Effector CD4-positive, alpha-beta T cell (primary cell): ENCODE measurements at places on chromosomes 1 and 21.

DNA sequence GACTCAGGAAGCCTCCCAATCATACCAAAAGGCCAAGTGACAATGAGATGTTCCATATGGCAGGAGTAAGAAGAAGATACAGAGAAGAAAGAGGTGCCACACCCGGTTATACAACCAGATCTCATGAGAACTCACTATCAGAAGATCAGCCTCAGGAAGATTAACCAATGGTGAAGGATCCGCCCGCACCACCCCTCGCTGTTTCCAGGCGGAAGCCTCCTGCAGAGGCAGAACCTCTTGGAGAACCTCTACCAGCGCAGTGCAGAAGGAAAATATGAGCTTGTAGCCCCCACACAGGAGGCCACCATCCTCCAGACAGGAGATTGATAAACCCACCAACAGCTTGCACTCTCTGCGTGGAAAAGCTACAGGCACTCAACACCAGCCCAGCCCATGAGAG, 245.1 kb downstream of the POTED start:
- no peak for DNase-seq

DNA sequence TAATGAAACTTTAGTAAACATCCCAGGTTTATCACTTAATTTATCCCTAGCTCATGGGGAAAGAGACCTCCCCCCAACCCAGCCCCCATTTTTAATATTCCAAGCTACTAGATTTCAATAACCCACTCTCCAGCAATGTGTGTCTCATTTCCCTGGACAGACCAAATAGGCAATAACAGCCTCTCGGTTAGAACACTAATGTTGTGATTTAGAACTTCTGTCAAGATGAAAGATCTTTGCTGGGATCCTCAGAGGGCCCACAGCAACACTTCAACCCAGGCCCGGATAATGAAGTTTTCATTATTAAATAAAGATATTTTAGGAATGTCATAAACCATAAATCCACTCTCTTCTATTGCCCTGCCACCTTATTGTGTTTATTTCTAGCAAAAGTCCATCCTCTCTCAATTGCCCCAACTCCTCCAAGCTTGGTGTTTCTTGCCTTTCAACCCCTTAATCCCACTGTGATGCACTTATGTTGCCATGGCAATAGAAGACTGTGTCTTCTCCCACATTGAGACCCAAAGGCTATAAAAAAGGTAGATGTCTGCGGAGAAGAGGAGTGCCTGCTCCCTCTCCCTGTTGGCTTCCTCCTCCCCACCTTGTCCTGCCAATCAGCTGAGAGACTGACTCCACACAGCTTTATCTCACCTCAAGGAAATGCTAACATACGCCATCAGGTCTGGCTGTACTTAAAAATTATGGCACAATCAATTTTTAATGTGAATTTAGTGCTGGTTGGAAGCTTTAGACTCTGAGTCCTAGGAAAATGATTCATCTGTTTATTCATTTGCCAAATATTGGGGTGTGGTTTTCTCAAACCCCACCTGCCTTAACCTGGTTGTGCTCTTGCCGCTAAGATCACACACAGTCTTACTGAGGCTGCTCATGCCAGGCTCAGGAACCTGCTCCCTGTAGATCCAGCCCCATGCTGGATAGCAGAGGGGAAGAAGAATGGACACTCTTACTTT, 258.3 kb upstream of the CAMK1G start:
- no peak for DNase-seq

DNA sequence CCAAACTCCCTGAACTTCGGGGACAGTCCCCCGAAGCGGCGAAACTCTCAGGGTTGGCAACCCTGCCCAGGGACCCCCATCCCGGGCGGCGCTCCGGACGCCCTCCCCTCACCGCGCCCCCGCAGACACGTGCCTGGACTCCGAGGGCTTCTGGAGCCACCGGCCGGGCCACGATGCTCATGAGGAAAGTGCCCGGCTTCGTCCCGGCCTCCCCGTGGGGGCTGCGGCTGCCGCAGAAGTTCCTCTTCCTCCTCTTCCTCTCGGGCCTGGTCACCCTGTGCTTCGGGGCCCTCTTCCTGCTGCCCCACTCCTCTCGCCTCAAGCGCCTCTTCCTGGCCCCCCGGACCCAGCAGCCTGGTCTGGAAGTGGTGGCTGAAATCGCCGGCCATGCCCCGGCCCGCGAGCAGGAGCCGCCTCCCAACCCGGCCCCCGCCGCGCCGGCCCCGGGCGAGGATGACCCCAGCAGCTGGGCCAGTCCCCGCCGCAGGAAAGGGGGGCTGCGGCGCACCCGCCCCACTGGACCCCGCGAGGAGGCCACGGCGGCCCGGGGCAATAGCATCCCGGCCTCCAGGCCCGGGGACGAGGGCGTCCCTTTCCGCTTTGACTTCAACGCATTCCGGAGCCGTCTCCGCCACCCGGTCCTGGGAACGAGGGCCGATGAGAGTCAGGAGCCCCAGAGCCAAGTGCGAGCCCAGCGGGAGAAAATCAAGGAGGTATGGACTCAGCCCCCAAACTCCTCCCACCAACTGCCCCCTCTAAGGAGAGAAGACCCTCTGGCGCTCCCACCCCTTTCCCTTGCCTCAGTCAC, 1.2 kb downstream of the MAN1C1 start:
- no peak for DNase-seq

DNA sequence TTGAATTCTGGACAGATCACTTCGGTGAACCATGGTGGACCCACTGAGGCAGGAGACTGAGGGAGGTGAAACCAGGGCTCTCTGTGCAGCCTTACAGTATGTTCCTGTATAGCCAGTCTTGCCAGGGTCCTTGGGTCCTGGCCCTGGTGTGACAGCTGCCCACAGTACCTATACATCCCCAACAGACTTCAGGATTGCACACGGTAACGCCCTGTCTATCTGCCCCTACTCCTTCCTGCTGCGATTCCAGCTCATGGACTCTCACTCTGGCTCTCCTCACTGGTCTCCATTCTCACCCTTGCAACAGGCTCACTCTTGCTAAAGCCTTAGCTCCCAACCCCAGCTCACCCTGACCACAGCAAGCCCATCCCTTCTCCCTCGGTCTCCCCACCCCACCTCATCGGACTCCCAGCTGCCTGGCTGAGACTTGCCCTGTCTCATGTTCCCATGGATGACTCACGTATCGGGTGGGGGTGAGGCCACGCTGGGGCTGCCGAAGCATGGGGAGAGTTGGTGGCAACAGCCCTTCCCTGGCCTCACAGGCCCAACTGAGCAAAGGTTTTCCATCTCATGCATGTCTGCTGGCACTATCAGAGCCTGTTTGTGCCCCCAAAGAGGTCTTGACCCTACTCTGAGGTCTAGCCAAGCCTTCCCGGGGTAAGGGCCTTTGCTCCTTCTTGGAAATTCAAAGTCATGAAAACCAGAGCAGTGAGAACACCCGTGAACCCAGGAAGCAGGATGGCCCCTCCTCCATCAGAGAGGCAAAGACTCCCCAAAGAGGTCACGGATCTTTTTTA, 7.1 kb downstream of the PHLDA3 start:
- DNase-seq = no peak

GRCh38 chr1:89962024-89962741, 32.7 kb upstream of the ZNF326 start:
- DNase-seq = no peak

DNA sequence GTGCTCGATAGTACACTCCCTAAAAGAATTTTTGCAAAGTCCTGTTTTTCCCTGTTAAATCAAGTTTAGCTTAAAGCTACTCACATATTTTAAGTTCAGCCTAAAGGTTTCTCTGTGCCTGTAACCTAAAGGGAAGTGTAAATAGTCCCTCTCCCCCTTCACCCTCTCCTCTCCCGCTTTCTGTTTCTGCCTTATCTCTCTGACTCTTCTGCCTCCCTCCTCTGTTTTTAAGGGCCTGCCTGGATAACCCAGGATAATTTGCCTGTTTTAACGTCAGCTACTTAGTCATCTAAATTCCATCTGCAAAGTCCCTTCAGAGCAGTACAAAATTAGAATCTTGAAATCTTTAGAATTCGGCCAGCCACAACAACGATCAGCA, 92.6 kb downstream of the NID1 start:
- DNase-seq = no peak

DNA sequence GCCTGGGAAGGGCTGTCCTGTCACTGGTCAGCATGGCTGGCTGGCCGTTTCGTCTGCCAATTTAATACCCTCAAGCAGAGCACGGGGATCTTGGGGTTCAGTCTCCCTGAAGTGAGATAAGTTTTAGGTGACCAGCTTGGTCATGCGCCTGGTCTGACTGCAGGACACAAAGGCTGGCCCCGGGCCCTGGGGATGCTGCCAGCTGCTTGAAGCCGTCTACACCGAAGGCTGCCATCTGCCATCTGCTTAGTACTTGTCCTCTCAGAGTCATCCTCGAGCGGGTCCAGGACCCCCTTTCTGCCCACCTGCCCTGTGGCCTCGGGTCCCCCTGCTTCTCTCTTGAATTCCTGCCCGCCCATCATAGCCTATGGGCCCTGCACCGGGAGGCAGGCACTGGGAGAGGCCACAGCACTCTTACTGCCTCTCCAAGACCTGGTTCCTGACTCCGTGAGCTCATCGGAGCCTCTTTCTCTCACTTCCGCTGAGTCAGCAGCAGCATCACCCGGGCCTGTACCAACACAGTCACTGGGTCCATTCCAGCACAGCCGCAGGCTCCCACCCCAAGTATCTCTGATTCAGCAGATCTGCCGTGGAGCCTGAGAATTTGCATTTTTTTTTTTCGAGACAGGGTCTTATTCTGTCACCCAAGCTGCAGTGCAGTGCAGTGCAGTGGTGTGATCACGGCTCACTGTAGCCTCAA, 7.0 kb downstream of the FBLIM1 start:
- DNase-seq = no peak

- no peak for DNase-seq
These were observed 42.6 kb downstream of the CD34 start for GRCh38 chr1:207868251-207868773.

GRCh38 chr21:43905726-43906455, 40.9 kb downstream of the AGPAT3 start:
- DNase-seq = no peak

GRCh38 chr1:32725615-32725982, 23.0 kb upstream of the SYNC start:
- no peak for DNase-seq

GRCh38 chr1:15220825-15221431, 26.1 kb upstream of the FHAD1 start:
- no peak for DNase-seq

DNA sequence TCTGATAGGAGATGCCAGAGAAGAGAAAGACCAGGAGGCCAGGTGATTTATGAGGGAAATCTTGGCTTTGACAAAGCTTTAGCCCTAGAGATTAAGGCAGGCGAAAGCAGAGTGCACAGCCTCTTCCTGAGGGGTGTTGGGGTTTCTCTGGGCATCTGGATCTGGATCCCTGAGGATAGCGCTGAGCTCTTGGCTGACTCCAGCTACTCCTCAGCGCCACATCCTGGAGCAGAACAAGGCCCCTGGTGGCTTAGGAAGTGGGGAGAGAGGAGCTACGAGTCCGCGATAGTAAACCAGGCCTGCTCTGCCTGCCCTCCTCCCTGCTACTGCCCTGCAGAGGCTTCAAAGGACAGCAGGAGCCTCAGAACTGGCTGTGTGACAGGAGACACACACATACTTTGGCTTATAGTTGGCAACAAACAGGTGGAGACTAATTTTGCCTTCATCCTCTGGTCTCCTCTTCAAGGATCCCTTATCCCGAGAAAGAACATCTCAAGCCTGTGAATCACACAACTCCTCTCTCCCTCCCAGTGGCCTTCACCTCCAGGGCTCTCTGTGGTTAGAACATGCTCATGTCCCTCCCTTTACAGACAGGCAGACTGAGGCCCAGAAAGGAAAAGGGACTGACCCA, 66.9 kb downstream of the TRABD2B start:
- DNase-seq = no peak

GRCh38 chr1:10033359-10033845, 644 bp downstream of the UBE4B start:
- no peak for DNase-seq

DNA sequence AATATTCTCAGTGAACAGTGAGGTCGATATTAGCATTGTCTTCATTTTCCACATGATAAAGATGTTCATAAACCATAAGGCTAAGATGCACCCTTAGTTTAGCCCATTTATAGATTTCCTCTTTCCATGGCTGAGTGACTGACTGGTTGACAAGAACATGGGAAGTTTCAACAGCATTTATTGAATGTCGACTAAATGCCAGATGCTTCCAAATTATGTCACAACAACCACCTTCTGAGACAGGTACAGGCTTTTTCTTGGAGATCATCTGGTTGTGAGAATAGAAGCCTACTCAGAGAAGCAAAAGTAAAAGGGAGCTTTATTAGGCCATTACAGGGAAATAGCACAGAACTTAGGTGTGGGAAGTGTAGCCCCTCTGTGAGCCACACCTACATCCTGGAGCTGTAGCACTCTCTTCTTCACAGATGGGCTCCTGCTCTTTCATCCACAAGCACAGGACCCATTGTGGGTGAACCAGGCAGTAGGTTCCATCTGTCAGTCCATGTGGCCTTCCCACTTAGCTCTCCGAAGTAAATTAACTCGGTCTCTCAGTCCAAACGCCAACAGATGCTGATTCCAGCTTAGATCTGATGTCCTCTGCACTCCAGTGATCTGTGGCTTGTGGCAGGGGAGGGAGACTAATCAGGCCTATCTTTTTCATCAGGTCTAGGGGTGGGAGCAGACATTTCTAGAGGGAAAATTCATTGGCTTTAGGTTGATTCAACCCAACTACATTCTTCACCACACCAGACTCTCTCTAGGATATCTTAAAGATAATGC, 14.3 kb downstream of the ATP2B4 start:
- no peak for DNase-seq

DNA sequence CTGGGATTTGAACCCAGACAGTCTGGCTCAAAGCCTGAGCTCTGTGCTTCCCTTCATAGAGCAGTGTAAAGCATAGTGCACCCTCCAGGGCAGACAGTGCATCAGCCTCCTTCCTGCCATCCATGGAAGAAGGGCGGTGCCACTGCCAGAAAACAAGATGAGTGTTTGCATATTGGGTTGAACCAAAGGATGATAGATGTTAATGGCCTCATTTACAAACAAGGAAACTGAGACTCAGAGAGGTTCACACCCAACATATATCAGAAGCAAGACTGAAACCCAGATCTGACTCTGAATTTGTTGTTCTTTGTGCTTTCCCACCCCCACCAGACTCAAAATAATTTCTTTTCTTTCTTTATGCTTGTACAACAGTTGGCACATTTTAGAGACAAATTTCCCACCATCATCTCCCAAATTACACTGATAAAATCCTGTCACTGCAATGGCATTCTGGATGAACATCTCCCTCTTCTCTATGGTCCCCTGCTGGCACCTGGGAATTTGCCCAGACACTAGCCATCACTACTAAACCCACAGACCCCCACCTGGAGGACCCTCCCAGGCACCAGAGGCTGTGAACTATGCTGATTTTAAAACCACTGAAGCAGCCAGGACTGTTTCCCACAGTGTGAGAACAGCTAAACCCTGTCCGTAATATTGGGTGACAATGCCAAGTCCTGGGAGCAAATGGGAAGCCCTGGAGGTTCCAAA, 45.4 kb upstream of the MPZL1 start:
- DNase-seq = no peak

- DNase-seq = no peak
These were observed 45.3 kb downstream of the SETD4 start for GRCh38 chr21:36015045-36015444.

- DNase-seq = no peak
These were observed 65.5 kb upstream of the PALMD start for GRCh38 chr1:99580451-99580850.
